ENCODE measurements at places on chromosomes 2 and 18. TPM values are rescaled to one million over a fixed set of nuclear protein-coding genes. Genes with fewer than 3 reads are reported as not detected.
A peak's percentile ranks its signal among the peaks of the same experiment; 100 is the strongest.

DNA sequence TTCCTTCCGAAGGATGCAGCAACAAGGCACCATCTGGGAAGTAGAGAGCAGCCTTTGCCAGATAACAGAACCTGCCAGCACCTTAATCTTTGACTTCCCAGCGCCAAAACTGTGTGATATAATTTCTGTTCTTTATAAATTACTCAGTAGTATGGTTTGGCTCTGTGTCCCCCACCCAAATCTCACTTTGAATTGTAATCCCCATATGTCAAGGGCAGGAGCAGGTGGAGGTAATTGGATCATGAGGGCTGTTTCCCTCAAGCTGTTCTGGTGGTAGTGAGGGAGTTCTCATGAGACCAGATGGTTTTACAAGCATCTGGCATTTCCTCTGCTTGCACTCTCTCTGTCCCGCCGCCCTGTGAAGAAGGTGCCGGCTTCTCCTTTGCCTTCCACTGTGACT, 899.9 kb downstream of the TRIB2 start:
- H3K4me1 ChIP-seq, result no peaks in the 10 kb centered on the region
- no peak for DNase-seq
- H3K4me3 ChIP-seq, result no peak overlapping the region
- H3K27me3 ChIP-seq, result no peaks in the 10 kb centered on the region

- no peak overlapping the region for H3K27ac ChIP-seq
- DNase-seq, result no peak
- H3K27me3 ChIP-seq, result no peaks in the 10 kb centered on the region
- no peaks in the 10 kb centered on the region for H3K36me3 ChIP-seq
- no peak overlapping the region for H3K4me3 ChIP-seq
These were observed 43.0 kb upstream of the COL5A2 start for GRCh38 chr2:189222468-189223105.

DNA sequence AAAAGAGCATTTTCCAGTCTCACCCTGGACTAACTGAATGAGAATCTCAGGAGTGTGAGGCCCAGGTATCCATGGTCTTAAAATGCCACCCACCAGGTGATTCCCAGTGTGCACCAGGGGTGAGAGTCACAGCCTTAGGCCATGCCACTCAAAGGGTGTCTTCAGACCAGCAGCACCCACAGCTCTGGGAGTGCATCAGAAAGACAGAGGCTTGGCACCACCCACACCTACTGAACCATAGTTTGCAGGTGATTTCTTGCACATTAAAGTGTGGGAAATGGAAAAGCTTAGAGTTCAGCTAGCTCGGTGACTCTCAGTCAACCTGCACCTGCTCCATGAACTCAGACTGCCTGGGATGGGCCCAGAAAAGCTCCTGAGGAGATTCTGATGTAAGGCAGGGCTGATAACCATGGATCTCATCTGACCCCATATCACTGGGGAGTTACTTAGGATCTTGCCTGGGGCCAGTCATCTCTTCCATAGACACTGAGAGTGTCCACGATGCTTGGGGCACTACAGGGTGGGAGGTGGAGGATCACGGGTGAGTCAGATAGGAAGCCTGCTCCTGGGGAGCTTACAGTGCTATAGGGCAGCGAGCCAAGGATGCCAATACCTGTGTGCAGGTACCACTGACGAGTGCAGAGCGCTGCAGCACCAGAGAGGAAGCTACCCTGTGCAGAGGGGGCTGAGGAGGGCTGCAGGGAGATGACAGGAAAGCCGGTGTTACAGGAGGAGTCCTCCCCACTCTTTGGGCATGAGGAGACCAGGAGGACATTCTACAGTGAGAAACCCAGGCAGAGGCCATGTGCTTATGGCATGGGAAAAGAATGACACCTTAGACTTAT, 4.6 kb downstream of the IL37 start:
- peaks cover 4% of the 10 kb centered on the region for H3K27me3 ChIP-seq
- no peak for DNase-seq
- no peak overlapping the region for H3K4me3 ChIP-seq
- peaks cover 22% of the 10 kb centered on the region for H3K4me1 ChIP-seq

Gene PCARE
- not detected for total RNA-seq

Gene ERFE
- 1.1 TPM for total RNA-seq

Gene CACNB4
- 0.23 TPM for total RNA-seq

GRCh38 chr2:126676221-126677175, 20.5 kb downstream of the GYPC start:
- no peak for DNase-seq
- no peak overlapping the region for H3K4me3 ChIP-seq
- peaks cover 19% of the 10 kb centered on the region for H3K4me1 ChIP-seq
- peak overlapping the region; percentile 54 for H3K27ac ChIP-seq

All from activated T-helper 2 cell treated with anti-CD3 and anti-CD28 coated beads, Interferon-gamma antibody, Interleukin-2, Interleukin-4, amounts not matched to agents 10 μg/mL and 5 μg/mL and 100 μg/mL, durations not matched to agents 14 hours and 24 hours and 36 hours (primary cell).